NCI-H187 (cell line): ENCODE measurements at places on chromosomes 13 and 19.

- no peak for DNase-seq
Measured at GRCh38 chr19:45657520-45658167, 10.4 kb upstream of the GIPR start.

DNA sequence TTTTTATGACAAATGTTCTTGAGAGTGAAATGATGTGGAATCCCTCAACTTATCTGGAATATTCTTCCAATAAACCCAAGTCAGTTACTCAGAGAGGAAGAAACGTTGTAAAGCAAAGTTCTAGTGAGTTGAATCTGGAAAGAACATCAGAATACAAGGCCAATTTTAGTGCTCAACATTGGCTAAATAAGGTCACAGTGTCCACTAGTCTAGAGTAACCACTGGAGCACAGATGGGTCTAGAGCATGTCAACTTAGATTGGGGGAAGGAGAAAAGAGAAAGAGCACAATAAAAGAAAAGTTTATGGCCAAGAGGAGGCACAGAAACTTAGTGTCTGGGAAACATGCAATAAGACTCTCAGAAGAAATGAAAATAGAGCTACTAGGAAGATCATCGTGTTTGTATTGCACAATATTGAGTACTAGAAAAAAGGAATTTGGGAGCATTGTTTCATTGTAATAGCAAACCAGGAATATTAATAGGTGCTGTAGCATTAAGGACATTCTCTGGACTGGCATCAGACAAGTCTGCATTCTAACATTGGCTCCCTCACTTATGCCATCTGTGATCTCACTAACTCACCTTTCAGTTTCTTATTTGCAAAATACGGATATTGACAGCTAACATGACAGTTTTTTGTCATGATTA lies 1318.5 kb downstream of the PCDH9 start:
- DNase-seq = no peak

DNA sequence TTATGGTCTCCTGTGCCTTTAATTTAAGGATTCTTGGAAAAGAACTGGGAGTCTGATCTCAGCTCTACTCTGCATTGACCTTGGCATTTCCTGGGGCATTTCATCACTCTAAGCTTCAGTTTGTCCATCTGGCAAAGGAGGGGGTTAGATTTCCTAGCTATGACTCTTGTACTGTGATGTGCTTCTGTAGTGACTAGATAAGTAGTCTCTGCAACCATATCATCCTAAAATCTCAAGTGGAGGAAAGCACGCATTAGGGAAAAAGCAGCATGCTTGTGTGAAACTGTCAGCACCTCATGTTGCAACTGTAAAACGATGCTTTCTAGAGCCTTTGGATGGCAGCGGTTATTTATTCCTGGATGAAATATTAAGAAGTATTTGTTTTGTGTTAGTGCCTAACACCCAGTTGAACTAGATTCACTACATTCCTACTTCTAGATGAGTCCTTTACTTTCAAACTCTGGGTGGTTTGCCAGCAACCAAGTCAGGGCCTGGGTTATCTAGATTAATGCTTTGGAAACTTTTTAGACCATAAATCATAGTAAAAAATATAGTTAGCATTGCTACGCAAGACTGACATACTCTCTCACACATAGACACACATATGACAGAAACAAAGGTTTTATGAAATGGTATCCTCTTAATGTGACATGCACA lies 6.8 kb downstream of the WDFY2 start:
- DNase-seq = no peak

GRCh38 chr19:55258476-55258827 lies 365 bp downstream of the PPP6R1 start:
- DNase-seq = no peak

DNA sequence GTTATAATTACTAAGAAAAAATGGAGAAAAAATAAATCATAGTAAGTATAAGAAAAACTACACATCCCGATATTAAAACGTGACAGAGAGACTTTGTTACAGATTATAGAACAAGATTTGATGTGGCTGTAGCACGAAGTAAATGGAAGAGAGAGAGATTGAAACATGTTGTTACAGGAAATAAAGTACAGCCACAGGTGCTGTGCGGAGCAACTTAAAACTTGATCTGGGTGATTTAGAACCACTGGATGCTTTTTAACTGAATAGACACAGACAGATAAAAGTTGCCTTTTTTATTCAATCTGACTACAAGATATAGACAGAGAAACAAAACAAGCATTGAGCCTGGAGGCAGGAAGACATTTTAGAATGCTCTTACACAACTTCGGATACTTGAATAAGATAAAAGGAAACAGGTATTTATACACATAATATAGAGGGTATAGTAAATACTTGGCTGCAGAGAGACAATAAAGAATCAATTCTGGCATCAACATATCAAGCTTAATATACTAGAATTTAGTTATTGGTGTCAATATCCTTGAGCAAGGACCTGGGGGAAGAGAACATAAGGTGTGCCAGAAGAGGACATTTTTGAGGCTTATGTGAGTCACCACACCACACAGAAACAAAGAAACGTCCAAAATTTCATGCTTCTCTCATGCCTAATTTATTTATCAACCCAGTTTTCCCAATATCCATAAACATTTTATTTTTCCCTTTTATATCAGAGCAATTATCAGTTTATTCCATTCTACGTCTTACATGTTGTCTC lies 548.5 kb downstream of the SLITRK1 start:
- no peak for DNase-seq

- no peak for DNase-seq
Measured at GRCh38 chr19:3456925-3457527, 23.3 kb downstream of the SMIM24 start.

GRCh38 chr19:1471515-1472160 lies 7.4 kb downstream of the C19orf25 start:
- DNase-seq = no peak

DNA sequence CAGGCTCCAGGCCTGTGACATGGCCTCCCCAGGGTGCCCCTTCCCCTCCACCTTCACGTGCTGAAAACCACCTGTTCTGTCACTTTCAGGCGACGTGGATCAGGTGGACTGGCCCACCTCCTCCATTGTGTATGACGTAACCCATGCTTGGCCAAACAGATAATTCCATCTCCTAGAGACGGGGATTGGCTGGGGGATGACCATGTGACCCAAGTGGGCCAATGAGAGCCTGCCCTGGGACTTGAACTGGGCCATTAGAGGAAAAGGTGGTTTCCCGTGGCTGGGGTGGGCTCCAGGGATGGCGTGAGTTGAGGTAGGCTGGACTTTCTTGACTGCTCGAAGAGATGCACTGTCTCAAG lies 3.6 kb upstream of the ADAMTSL5 start:
- DNase-seq = no peak

DNA sequence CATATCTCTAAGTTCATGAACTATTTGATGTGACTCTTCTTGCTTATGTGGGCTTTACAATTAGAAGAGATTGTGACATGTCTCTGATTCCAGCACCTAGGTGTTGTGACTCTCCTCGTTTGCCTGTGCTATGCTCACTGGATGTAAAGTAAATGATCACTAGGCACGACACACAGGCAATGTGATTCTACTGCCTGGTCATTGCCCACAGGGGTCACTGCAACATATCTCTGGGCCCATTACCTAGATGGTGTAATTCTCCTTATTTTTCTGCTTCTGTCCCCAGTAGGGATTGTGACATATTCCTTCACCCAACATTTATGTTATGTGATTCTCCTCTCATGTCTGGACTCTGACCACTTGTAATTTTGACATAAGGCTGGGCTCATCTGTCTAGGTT lies 65.8 kb upstream of the ZNF91 start:
- no peak for DNase-seq

DNA sequence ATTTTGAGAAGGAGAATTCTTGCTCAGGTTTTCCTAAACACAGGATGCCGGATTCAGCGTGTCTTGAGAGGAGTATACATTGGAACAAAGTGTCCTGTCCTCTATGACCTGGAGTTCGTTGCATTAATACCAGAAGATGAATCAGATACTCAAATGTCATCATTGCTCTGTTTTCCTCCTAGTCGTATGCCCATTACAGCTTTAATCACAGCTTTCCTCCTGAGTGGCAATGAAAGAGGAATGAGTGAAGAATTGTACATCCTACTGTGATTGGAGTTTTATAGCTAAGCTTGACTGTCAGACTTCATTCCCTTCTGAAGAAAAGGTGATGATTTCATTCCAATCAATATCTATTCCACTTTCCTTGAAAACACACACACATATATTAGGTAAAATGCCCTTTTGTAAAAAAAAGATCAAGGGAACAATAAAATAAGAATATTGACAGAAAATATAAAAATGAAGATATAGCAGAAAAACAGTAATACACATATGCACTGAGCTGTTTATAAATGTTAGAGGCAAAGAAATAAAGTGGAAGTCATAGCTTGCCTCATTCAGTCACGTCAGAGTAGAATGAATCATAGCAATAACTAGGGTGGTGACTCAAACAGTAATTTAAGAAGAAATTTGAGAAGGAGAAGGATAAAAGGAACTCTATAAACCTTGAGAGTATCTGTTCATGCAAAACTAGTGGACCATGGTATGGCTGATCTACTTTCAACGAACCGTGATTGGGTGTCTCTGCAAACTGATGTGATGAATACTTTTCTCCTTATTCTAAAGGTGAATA lies 501.5 kb downstream of the SUCLA2 start:
- DNase-seq = no peak

- no peak for DNase-seq
Measured at GRCh38 chr13:106867249-106867648, 299.3 kb upstream of the ARGLU1 start.

- DNase-seq = no peak
Measured at GRCh38 chr19:29491995-29492577, 33.7 kb upstream of the VSTM2B start.

DNA sequence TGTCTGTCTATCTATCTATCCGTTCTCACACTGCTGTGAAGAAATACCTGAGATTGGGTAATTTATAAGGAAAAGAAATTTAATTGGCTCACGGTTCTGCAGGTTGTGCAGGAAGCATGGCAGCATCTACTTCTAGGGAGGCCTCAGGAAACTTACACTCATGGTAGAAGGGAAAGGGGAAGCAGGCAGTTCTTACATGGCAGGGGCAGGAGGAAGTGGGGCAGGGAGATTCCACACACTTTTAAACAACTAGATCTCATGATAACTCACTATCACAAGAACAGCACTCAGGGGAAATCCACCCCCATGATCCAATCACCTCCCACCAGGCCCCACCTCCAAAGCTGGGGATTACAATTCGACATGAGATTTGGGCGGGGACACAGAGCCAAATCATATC lies 105.3 kb downstream of the SLC10A2 start:
- no peak for DNase-seq

- DNase-seq = no peak
Measured at GRCh38 chr13:25059958-25060357, 36.0 kb upstream of the PABPC3 start.

DNA sequence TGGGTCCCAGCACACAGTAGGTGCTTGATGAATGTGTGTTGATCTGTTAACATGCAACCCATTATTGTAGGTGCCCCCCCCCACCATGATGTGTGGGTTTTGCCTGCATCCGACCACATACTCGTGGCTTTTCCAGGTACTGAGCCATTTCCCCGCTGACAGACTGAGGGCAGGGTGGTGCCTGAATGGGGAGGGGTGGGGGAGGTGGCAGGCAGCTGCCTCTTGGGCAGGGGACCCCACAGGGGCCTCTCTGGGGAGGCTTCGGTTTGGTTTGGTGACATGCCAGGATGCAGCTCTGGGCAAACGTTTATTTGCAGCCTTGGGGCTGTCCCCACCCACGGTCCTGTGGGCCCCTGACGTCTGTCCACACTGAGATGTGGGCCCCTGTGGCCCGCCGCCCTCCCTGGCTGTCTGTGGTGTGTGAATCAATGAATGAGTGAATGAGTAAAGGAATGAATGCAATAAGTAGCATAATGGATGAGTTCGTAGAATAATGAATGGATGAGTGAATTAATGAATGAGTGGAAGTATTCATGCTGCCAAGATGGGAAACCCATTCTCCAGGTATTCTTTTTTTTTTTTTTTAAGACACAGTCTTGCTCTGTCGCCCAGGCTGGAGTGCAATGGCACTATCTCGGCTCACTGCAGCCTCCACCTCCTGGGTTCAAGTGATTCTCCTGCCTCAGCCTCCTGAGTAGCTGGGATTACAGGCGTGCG lies 9.0 kb upstream of the JUND start:
- no peak for DNase-seq

DNA sequence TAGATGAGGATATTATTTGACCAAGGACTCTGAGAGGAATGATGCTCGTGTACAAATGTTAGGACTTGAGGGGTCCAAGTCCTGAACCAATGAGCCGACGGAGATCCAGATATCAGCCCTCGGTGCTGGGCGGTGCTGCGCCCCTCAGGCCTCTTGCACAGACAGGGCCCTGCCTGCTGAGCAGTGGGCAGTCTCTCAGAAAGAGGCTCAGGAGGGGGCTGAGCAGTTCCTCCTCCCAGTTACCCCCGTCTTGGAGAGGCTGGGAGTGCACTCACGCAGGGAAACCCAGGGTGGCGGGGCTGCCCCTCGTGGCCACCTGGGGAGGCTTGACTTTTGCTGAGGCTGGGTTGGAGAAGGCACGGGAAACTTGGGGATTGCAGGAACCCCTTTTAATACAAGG lies 18.4 kb downstream of the TEX29 start:
- DNase-seq = no peak

DNA sequence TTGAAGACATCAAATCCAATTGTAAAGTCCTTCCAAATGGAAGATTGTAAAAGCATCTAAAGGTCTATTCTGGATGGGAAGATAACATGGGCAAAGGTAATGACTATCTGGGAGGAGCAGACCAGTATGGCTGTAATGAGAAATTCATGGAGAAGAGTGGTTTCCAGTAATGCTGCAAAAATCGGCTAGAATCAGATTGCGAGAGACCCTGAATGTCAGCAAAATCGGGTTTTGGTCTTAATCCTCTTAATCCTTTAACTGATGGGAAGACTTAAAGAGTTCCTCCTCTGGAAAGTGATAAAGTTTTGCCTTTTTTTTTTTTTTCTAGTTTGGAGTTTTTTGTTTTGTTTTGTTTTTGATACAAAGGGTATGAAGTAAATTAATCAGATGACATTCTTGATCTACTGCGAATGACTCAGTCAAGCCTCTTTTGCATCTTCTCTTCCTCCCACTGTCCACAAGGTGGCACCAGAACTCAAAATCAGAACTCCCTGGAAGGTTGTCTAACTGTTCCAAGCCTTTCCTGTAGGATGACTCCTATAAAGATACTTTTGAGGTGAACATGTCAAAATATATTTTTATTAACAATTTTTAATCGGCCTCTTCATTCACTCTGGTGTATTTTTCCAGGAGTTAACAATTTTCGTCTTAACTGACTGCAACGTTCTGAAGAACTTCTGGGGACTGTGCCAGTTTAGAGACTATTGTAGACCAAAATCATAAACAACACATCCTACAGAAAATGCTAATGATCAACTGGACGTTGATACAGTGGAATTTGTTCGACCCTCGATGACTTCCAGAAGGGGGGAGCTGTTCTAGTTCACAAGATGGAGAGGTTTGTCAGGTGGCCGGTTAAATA lies 213.3 kb upstream of the MIR17HG start:
- DNase-seq = no peak

GRCh38 chr19:49997709-49998108 lies 27.5 kb downstream of the VRK3 start:
- no peak for DNase-seq
